Activated CD4-positive, alpha-beta memory T cell treated with anti-CD3 and anti-CD28 coated beads for 36 hours (primary cell): ENCODE measurements at places on chromosomes 5 and 9. TPM values are rescaled to one million over a fixed set of nuclear protein-coding genes. Genes with fewer than 3 reads are reported as not detected.

PCDHA3 gene
- not detected for total RNA-seq

LRRC14B gene
- total RNA-seq = not detected

FGF10 gene
- not detected for total RNA-seq

GRAMD2B gene
- total RNA-seq = 10.4 TPM

PDCD1LG2 gene
- total RNA-seq = 0.83 TPM

NR6A1 gene
- 0.83 TPM for total RNA-seq

C5orf58 gene
- not detected for total RNA-seq

SNCB gene
- 0.31 TPM for total RNA-seq

GKAP1 gene
- 4.6 TPM for total RNA-seq

RNF44 gene
- total RNA-seq = 61.9 TPM
